ENCODE measurements at places on chromosomes 7 and 10. TPM values are rescaled to one million over a fixed set of nuclear protein-coding genes. Genes with fewer than 3 reads are reported as not detected.

Gene C10orf105
- 0.11 TPM for total RNA-seq

Gene RADIL
- total RNA-seq = 7.8 TPM

Gene PPP1R9A
- 96.4 TPM for total RNA-seq

Gene GPR22
- total RNA-seq = 2.4 TPM
